ENCODE measurements at places on chromosomes 4 and X. TPM values are rescaled to one million over a fixed set of nuclear protein-coding genes. Genes with fewer than 3 reads are reported as not detected.

The KCTD8 gene
- not detected for total RNA-seq

The MAGIX gene
- 2.1 TPM for total RNA-seq

The GPR50 gene
- not detected for total RNA-seq

The DTHD1 gene
- total RNA-seq, result 1.1 TPM

The SLC6A14 gene
- total RNA-seq, result not detected

The P2RY8 gene
- total RNA-seq, result 34.5 TPM

The STARD8 gene
- total RNA-seq, result 7.9 TPM

The SRP72 gene
- 191 TPM for total RNA-seq

The SORBS2 gene
- not detected for total RNA-seq

The NLRP2B gene
- not detected for total RNA-seq

The FAM200B gene
- 6.8 TPM for total RNA-seq

The RNF150 gene
- total RNA-seq, result not detected

The PROM1 gene
- 0.64 TPM for total RNA-seq

The RAI2 gene
- total RNA-seq, result 0.16 TPM

The ODAPH gene
- total RNA-seq, result not detected

The ARSJ gene
- not detected for total RNA-seq

The SLC49A3 gene
- total RNA-seq, result 0.74 TPM

The MAGEB1 gene
- total RNA-seq, result not detected

The AREG gene
- total RNA-seq, result 1.7 TPM

The ZNF185 gene
- total RNA-seq, result 0.83 TPM

The FRG2 gene
- total RNA-seq, result not detected

The C1QTNF7 gene
- not detected for total RNA-seq

The EVC2 gene
- 0.67 TPM for total RNA-seq

The ITM2A gene
- total RNA-seq, result 138 TPM

The XG gene
- total RNA-seq, result not detected

The MAML3 gene
- 3.3 TPM for total RNA-seq

The USP17L29 gene
- total RNA-seq, result not detected

The USP51 gene
- total RNA-seq, result 2.9 TPM

The ACOX3 gene
- total RNA-seq, result 29.9 TPM

The DSPP gene
- total RNA-seq, result not detected

The XKRX gene
- total RNA-seq, result 0.23 TPM

The PSAPL1 gene
- total RNA-seq, result not detected

The CXorf49 gene
- not detected for total RNA-seq

The ARHGEF38 gene
- not detected for total RNA-seq

The SSX2 gene
- not detected for total RNA-seq

The TLR1 gene
- 0.67 TPM for total RNA-seq

The RBM47 gene
- total RNA-seq, result 32.9 TPM

The ADAMTS3 gene
- not detected for total RNA-seq

The NHSL2 gene
- total RNA-seq, result 0.41 TPM

The WDR1 gene
- total RNA-seq, result 398 TPM

The MND1 gene
- total RNA-seq, result 15.4 TPM

The OPHN1 gene
- 0.21 TPM for total RNA-seq

The STEEP1 gene
- total RNA-seq, result 21.9 TPM

The HPSE gene
- total RNA-seq, result 9.7 TPM

The CNGA2 gene
- total RNA-seq, result not detected

The CMC4 gene
- total RNA-seq, result 4.3 TPM

The GAGE12F gene
- not detected for total RNA-seq

The RNF212 gene
- total RNA-seq, result 0.85 TPM

The PNPLA4 gene
- 6.0 TPM for total RNA-seq

The CCDC120 gene
- 6.6 TPM for total RNA-seq
